Stimulated activated CD4-positive, alpha-beta T cell treated with anti-CD3 and anti-CD28 coated beads, Interleukin-12 subunit alpha, Interleukin-12 subunit beta, amount 100 ng/mL, for 24 hours (primary cell): ENCODE measurements at places on chromosomes 13 and 19.

DNA sequence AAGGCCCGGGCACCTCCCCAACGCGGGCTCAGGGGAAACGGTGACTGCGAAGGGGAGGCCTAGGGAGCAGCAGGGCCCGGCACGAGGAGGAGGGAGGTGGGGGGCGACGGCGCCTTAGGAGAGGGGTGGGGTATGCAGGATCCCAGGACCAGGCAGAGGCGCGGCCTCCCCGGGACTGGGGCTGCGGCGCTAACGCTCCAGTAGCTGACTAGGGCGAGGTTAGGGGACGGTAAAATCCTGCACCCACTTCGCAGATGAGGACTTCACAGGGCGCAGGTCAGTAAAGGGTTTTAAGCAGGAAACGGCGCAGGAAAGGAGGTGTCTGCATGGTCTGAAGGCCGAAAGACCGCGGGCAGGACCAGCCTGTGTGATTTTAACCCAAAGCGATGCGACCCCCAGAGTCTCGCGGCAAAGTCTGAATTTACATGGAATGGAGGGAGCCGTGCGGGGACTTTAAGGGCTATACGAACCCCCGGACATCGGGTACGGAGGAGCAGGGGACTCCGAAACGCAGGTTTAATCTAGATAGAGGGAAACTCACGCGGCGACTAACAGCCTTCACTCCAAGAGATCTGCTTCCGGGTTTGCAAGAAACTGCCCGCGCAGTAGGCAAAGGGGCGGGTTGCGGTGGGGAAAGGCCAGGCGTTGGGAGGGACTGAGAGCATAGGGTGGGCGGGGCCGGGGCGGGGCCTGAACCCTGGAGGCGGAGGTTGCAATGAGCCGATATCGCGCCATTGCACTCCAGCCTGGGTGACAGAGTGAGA lies at the start of gene ZNF665:
TSS of gene ZNF665 (minus strand) at position 588 of the 764 bp plus-strand sequence. CDS start 10,460 bp downstream, outside the sequence.
- peak; percentile 65 for DNase-seq

DNA sequence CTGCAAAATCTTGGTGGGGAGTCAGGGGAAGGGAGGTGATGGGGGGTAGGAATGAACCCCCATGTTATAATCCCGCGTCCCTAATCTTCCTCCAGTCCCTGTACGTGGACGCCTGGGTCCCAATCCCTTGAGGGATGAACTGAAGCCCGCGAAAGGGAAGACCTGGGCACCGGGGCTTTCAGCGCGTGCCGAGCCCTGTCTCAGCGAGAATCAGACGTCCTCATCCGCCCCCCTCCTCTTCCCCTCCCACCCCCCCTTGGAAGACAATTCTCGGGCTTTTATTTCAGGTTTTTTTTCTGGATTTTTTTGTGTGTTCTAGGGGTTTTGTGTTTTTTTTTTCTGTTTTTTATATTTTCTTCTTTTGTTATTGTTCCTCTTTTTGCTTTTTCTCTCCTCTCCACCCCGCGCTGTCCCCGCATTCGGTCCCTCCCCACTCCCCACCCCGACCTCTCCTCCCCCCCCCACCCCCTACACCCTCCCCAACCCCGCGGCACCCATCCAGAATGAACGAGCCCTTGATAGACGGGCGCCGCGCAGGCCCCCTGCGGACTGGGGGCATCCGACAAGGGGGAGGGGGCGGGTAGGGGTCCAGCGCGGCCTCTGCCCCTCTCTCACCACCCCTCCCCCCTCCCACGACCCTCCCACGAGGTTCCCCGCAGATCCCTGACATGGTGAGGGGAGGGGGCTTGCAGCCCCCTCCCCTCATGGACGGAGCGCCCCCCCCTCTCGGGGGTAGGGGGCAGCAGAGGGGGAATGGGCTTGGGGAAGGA lies 10.3 kb downstream of the C19orf81 start:
- DNase-seq: no peak

- DNase-seq: peak; percentile 58
These were observed 24.0 kb downstream of the SLC8A2 start for GRCh38 chr19:47447470-47448359.

- DNase-seq: no peak
These were observed 32.7 kb downstream of the VSTM1 start for GRCh38 chr19:54030895-54031586.

DNA sequence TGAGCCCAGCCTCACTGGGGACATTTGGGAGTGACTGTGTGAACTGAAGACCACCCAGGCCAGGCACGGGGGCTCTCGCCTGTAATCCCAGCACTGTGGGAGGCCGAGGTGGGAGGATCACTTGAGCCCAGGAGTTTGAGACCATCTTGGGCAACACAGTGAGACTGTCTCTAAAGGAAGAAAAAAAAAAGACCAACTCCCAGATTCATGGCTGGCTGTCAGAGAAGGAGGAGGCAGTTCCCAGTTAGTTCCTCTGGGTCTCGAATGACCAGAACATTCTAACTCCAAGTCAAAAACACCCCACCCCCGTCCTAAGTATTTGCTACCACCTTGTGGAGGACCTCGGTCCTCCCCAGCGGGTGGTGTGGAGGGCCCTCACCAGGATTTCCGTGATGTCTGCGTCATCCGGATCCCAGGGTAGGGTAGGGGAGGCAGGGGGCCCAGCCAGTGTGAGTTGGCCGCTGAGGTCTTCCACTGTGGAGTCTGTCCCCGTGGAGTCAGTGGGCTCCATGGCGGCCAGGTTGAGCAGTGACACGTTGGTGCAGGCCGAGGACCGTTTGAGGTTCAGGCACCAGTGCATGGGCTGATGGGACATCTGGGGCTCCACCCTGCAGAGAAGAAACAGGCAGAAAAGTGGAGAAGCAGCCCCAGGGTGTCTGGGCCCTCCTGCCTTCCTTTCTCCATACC lies 1.3 kb downstream of the TSKS start:
- DNase-seq: no peak
